ENCODE measurements at places on chromosomes 5 and 9. TPM values are rescaled to one million over a fixed set of nuclear protein-coding genes. Genes with fewer than 3 reads are reported as not detected.

GRCh38 chr9:116060631-116061030 is 93.0 kb upstream of the PAPPA start:
- no peak for DNase-seq

- DNase-seq = no peak
Measured at GRCh38 chr5:111517853-111518501, 5.6 kb upstream of the STARD4 start.

DNA sequence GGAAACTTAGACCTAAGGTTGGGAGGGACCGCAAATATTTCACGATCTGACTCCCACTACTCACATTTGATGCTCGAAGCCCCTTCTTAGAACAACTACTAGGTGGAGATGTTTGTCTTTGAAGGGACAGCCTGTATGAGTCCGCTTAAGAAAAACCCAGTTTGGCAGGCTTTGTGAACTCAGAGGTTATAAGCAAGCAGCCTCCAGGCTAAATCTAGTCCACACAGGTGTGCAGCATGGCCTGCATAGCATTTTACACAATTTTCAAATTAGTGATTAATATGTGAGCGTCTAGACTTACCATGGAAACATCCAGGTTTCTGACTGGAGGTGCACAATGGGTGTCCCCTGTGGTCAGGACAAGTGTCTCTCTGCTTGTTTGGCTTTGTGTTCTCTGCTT is 127.1 kb downstream of the KIF4B start:
- no peak for DNase-seq

DNA sequence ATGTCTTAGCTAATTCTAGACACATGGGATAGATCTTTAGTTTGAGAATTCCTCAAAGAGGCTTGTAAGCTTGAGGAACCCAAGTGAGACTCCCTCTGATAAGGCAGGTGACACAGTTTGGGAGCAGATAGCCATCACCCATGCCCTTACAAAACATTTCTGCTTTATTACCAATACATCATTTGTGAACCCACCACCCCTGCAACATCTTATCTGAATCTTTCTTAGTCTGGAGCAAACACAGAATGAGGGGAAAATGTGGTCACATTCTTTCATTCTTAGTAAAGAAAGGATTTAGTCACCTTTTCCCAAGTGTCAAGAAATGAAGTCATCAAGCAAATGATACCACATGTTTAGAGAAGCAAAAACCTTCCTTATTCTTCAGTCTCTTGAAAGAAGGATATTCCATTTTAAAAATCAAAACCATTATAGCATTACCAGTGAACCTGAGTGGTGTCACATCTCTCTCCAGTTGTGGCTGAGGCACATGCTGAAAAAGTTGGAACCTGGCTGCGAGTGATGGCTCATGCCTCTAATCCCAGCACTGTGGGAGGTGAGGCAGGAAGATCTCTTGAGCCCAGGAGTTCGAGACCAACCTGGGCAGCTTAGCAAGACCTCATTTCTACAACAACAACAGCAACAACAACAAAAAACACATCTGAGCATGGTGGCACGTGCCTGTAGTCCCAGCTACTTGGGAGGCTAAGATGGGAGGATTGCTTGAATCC is 65.9 kb downstream of the PRKACG start:
- no peak for DNase-seq

GRCh38 chr5:10077791-10078545 is 171.7 kb downstream of the ATPSCKMT start:
- DNase-seq = no peak

DNA sequence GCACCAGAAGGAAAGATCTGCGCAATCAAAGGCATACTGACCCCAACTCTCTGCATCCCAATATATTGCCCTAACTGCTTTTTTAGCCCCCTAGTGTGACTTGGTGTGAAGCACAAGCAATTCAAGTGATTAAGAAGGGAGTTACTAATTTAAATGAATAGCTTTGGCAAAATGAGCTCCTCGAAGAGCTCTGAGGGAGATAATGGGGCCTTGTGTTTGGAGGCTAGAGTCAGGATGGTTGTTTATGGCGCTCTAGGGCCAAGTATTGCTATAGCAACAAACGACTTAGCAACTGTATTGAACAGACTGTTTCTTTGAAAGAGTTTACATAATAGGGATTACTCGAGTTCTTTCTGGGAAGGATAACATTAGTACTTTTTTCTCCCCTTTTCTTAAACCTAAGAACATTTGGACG is 11.5 kb upstream of the C5orf58 start:
- no peak for DNase-seq

GRCh38 chr5:126920291-126920690 is 110.1 kb downstream of the MARCHF3 start:
- DNase-seq = no peak

- DNase-seq = no peak
Measured at GRCh38 chr5:103862398-103862797, 299.8 kb upstream of the NUDT12 start.

DNA sequence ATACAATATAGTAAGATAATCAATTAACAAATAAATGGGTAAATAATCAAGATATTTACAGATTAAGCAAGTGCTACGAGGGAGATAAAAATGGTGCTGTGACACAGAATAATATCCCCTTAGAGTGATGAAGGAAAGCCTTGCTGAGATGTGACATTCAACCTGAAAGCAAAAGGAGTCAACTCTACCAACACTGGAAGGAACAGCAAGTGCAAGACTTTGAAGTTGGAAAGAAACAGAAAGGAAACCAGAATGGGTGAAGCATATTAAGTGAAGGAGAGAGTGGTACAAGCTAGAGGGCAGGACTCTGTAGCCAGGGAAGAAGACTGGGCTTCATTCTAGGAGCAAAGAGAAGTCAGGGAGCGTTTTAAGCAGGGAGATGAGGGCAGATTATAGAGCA is 12.2 kb upstream of the MEGF9 start:
- DNase-seq = no peak

GRCh38 chr5:67659288-67659687 is 462.7 kb upstream of the CD180 start:
- DNase-seq = no peak

The PROP1 gene
- not detected for total RNA-seq

The PIP5KL1 gene
- 4.3 TPM for total RNA-seq

The RIOK2 gene
- 35.6 TPM for total RNA-seq

The SLC45A2 gene
- total RNA-seq = not detected

The FANCG gene
- total RNA-seq = 14.9 TPM
